ENCODE measurements at places on chromosomes 6 and 20.

DNA sequence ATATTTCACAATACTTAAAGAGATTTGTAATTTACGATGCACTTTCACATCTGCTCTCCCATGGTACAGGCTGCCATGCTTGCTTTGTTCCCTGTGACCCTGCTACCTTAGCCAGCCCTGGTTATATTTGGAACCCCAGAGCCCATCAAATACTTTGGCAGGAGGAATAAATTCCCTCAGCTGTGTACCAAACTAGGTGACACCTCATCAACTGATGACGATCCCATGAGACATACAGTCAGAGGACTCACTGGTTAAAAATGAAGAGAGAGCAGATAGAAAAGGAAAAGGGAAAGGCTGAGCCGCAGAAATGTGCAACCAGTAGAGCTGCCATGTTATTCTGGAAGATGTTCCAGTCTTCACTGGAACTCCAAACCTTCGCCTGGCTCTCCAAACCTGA, 120.0 kb downstream of the SIM1 start:
- DNase-seq = no peak

DNA sequence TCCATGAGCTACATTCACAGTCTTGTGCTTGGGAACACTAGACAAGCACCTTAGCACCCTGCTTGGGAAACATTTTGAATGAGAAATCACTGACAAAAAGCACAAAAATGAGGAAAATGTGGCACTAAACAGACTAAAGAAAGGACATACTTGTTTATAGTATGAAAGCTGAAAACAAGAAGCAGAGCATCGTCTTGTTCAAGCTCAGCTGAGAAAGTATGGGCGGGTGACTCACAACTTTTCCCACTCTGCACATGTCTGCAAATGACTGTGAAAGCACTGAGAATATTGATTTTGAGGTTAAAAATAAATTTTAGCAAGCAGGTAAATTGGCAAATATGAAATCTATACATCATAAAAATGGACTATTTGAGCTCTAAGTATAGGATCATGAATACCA, 725.3 kb downstream of the COL12A1 start:
- no peak for DNase-seq

GRCh38 chr6:7912024-7912423, 1.4 kb upstream of the TXNDC5 start:
- no peak for DNase-seq

GRCh38 chr20:64037498-64038213, 1.7 kb downstream of the C20orf204 start:
- DNase-seq = peak; percentile 63

DNA sequence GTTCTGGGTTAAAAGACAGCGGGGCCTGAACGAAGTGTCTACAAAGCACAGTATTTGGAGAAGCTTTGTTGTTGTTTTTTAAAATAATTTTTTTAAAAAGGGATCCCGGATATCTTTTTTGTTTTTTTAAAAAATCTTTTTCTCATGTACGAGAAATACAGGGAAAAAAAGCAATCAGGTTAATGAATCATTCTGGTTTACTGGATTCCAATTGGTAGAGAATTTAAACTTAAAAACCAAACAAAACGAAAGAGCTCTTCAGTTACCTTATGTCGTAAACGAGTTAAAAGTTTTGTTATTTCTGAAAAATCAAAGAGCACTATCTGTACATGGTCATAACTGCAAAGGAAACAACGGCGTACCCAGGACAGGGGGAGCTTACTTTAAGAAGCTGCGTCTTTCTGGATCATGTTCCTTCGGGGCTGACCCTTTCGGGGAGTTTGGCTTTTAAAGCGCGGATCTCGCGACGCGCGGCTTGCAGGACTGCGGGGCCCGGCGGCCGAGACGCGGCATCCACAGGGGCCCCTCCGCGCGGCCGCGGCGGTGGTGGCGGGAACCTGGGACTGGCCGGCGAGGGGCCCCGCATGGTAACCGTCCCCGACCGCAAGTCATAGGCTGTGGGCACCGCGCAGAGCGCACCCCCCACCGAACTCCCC, 927 bp downstream of the IL20RA start:
- peak; percentile 43 for DNase-seq

- DNase-seq = no peak
Observed at GRCh38 chr20:34017610-34018009, 23.9 kb downstream of the RALY start.

GRCh38 chr6:26196846-26197635, 109.8 kb downstream of the HFE start:
- DNase-seq = peak; percentile 87

DNA sequence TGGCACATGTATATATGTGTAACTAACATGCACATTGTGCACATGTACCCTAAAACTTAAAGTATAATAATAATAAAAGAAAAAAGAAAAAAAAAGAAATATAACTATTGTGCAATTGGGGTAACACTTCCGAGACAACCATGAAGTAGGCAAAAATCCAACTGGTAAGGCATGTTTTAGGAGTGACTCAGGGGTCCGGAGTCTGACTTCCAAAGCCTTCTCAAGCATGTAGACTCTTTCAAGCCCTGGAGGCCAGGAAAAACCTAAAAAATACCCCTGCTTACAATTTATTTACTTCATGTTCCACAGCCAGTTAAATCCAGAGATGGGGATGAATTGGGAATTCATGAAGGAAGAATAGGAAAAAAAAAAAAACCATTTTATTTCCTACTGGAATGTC, 161.3 kb upstream of the PHACTR1 start:
- DNase-seq = no peak

GRCh38 chr6:131048933-131049515, 14.0 kb downstream of the EPB41L2 start:
- no peak for DNase-seq

GRCh38 chr20:19473922-19474286, 261.5 kb downstream of the SLC24A3 start:
- no peak for DNase-seq

DNA sequence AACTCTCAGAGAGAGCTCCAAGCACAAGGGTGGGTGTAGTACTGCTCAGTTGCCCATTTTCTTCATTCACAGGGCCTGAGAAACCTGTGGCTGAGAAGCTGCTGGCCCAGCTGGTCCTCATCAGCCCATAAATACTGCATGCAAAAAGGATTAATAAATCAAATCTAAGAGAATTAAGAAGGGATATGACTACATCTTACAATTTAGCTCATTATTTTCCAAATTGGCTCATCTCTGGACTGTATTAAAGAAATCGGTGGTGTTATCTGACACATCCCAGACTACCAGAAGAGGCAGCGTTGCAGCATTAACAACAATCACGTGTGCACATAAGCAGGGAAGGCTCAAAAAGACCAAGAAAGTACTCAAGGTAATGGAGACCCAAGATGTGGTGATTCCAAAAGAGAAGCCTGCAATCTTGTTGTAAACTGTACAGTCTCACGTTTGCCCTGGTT, 90.7 kb downstream of the CD24 start:
- DNase-seq = no peak

- peak; percentile 67 for DNase-seq
Observed at GRCh38 chr6:44043479-44044153, 83.6 kb downstream of the MRPL14 start.

GRCh38 chr20:1509237-1509636, 18.0 kb upstream of the SIRPB2 start:
- DNase-seq = peak; percentile 19

DNA sequence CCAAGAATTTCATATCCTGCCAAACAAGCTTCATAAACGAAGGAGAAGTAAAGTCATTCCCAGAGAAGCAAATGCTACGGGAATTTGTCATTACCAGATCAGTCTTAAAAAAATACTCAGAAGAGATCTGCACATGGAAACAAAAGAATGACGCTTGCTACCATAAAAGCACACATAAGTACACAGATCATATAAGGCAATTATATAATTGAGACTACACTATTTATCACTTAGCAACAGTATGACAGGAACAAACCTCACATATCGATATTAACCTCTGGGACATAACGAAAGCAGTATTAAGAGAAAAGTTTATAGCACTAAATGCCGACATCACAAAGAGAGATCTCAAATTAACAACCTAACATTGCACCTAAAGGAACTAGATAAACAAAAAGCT, 67.6 kb upstream of the TMEM200A start:
- DNase-seq = no peak

- DNase-seq = no peak
Observed at GRCh38 chr20:53847139-53847836, 223.1 kb downstream of the BCAS1 start.

DNA sequence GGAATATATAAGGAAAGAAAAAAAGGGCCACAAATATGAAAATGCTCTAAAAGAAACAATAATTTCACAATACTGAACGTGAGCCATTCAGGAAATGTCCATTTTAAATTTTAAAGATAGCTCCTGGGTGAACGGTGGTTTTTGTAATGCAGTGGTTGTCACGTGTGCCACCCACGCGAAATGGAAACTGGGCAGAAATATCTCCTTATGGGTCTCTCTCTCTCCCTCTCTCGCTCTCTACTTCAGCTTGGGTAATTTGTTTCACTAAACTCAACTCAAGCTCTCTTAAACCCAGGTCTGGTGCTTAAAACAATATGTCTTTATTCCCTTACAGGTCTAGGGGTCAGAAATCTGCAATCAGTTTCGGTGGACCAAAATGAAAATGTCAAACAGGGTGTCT, 150.8 kb downstream of the OR2B2 start:
- peak; percentile 57 for DNase-seq

DNA sequence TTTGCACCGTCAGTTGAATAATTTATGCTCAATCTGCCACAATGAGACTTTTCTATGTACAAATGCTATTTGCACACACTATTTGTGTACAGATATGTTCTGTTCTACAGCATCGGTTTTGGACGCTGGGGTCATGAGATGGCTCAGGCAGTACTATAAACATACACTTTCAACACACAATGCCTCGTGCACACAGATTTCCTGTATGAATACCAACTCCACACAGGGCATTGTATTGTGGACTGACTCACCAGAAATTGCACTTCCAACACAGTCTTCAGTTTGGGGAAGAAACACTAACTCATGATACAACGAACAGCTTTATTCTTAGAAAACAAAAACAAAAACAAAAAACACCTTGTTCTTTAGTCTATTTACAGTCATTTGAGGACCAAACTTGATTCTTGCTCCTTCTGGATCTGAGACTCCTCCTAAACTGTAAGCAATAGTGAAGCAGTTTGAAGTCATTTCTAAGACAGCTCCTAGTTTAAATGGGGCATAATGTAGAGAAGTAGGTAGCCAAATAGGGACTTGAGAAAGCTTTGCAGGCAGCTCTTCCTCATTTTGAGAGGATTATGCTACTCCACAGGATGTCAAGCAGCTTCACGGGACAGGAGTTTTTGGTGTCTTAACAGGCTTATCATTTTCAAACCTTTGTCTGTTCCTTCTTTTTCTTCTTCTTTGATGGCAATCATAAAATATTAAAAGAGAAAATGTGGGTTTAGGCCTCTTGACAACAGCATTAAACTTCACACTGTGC, 33.7 kb downstream of the GJA10 start:
- DNase-seq = no peak

GRCh38 chr6:2971420-2972218, at the start of gene SERPINB6:
TSS of gene SERPINB6 (minus strand) at chr6:2971567. CDS start at chr6:2959332, 12,235 bp downstream.
- peak; percentile 43 for DNase-seq

GRCh38 chr6:32837651-32838113, 857 bp downstream of the TAP2 start:
- DNase-seq = no peak

GRCh38 chr6:88184921-88185320, 18.8 kb upstream of the CNR1 start:
- no peak for DNase-seq

DNA sequence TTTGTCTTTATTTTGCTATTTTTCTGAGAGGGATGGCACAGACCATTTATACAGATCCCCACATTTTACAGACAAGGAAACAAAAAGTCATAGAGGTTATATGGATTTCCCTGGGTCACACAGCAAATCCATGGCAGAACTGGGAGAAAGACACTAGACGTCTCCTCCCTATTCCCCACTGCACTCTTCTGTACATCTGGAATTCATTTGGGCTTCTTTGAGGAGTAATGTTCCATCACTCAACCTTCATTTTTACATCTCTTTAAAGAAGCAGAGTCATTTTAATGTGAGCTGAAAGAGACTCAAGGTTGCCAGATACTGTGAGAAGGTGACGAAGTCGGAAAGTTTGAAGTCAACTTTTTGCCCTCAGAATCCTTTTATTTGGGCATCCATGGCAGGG, 207.3 kb downstream of the OTOR start:
- DNase-seq = no peak

DNA sequence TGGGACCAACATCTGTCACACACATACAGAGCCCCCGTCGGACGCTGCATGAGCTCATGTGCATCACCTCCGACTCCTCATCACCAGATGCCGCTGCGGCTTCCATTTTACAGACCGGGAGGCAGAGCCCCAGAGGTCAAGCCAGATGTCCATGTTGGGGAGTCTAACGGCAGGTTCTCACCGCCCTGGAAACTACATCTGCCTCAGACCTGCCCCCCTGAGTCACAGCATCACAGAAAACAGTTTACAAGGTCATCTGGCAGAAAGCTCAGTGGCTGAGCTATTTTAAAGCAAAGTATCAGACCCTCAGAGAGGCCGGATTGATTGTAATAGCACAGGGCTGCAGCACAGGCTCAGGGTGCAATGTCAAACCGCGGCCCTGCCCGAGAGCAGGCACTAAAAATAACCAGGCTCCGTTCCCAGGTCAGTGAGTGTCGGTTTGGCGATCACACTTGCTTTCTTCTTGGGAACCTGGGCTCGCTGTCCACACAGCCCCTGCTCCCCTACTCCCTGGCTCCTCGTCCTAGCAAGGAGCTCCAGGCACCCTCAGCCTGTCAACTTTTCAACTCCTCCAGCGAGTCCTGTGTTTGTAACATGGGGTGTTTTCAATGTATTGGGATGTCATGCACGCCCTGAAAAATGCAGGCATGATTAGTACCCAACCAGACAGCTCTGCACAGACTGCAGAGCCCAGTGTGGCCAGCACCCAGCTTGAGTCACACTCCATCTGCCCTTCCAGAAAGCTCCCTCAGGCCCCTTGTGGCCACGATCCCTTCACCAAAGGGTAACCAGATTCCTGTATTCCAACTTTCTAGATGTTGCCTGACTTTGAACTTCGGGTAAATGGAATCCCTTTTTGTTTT, 264.5 kb downstream of the CDH4 start:
- DNase-seq = no peak

DNA sequence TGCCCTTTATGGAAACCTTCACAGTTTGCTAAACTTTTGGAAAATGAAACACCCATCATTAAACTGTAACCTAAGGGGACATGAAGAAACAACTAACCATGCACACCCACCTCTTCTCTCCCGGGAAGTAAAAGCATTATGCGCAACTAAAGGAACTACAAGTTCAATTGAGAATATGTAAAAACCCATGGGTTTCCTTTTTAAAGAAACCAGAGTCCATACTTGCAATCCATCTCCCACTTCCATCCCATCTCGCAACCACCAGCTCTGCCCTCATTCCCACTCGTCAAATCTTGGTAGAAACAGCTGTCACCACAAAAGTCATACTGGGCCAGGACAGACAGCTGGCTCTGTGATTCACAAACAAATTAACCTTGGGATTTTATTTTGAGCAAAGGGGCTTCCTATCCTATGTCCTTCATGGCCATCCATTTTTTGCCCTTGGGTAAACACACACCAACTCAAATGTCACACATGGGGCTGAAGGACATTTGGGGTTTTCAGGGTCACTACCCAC, 81.5 kb downstream of the HAO1 start:
- DNase-seq = no peak

Data from GM10248 (cell line).